T follicular helper cell (primary cell): ENCODE measurements at places on chromosomes 11 and 22.
A peak's percentile ranks its signal among the peaks of the same experiment; 100 is the strongest.

GRCh38 chr11:45580399-45580798 lies 85.0 kb downstream of the CHST1 start:
- no peak for DNase-seq

DNA sequence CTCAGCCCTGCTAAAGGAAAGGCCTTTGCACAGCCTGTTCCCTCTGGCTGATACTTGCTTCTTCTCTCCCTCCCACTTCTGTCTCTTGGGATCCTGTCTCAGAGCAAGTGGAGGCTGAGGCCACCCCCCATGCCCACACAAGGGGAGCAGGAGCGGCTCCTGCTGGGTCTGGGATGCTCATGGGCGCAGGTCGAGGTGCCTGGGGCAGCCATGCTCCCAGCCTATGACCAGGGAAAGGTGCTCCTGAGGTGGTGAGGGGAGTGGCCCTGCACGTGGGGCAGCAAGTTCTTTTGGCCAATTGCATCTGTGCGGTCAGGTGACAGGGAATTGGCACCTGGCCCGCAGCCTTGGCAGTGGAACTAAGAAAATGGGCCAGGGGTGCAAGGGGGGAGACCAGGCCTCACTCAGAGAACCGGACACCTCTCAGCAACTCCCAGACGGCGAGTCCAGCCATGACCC lies 1.5 kb downstream of the MAPK11 start:
- no peak for DNase-seq

GRCh38 chr11:1231396-1232020 lies 8.6 kb downstream of the MUC5B start:
- no peak for DNase-seq

GRCh38 chr22:37818409-37819104 lies 4.6 kb upstream of the GALR3 start:
- DNase-seq: peak; percentile 34

DNA sequence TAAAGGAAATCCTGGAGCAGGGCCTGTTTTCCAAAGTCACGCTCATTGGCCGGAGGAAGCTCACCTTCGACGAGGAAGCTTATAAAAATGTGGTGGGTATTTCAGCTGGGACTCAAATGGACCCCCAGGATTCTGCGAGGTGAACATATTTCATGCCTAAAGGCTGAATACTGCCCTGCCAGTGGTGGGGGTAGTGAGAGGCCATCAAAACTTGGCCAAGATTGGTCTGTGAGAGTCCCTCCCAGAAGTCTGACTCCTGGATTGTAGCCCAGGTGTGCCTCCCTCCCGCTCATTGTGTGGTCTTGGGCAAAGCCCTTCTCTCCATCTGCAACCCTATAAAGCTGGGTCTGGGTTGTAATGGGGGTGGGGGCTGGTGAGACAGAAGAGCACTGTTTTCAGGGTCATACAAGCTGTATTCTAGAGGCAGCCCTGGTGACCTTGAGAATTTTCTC lies 853 bp downstream of the HTATIP2 start:
- no peak for DNase-seq

GRCh38 chr11:69244266-69244665 lies 49.7 kb upstream of the MYEOV start:
- DNase-seq: no peak

DNA sequence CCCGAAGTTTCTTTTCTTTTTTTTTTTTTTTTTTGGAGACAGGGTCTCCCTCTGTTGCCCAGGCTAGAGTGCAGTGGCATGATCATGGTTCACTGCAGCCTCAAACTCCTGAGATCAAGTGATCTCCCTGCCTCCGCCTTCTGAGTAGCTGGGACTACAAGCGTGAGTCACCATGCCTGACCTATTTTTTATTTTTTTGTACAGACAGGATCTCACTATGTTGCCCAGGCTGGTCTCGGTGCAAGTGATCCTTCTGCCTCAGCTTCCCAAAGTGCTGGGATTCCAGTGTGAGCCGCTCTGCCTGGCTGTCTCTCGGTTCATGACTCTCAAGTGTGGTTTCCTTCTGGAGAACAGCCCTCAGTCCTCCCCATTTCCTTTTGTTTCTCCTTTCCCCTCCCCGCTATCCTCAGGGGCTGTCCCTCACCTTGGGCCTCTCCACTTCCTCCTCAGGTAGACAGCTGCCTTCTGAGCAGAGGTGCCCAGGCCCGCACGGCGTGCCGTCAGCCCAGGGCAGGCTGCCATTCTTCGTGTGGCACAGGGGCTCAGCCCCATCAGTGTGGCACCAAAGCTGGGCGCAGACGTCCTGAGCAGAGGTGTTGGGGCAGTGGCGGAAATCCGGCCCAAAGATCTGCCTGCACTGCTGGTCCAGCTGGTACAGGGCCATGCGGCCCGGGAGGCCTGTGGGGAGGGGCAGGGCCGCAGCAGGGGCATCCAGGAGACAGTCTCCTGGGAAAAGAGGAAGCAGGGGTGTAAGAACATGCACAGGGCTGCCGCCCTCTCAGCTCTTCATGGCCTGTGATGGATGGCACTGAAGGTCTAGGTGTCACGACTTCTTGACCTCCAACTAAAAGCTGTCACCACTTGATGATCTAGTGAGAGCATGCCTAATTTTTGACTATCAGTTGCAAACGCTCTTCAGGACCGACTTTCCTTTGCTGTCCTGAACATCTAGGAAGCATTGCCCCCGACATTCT lies 14.0 kb downstream of the ADAMTS8 start:
- DNase-seq: no peak

GRCh38 chr11:126362879-126363655 lies 7.6 kb downstream of the ST3GAL4 start:
- no peak for DNase-seq

GRCh38 chr11:128790196-128790595 lies 76.9 kb downstream of the KCNJ1 start:
- DNase-seq: no peak

- DNase-seq: no peak
Measured at GRCh38 chr11:63805844-63806415, 7.3 kb upstream of the SPINDOC start.

DNA sequence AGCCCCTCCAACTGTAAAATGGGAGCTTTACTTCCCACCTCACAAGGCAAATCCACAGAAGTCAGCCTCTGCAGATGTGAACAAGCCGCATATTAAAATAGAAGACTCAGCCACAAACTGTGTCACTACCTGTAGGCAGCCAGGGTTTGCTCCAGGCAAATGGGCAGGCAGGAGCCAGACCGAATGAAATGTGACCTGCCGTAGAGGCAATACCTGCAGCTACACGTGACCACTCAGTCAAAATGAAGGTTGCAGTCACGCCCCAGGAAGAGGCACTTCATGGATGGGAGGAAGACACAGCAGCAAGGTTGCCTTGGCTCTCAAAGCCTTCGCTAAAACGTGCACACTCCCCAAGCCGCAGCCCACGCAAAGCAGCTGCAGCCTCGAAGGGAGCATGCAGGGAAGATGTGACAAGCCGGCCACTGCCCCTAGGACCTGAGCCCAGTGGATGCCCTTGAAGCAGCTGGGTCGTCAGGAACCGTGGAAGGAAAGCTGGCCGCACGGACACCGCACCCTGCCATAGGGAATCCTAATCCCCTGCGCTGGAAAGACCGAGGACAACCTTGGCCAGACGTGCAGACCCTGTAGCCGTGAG lies 53.1 kb downstream of the SHANK2 start:
- no peak for DNase-seq

DNA sequence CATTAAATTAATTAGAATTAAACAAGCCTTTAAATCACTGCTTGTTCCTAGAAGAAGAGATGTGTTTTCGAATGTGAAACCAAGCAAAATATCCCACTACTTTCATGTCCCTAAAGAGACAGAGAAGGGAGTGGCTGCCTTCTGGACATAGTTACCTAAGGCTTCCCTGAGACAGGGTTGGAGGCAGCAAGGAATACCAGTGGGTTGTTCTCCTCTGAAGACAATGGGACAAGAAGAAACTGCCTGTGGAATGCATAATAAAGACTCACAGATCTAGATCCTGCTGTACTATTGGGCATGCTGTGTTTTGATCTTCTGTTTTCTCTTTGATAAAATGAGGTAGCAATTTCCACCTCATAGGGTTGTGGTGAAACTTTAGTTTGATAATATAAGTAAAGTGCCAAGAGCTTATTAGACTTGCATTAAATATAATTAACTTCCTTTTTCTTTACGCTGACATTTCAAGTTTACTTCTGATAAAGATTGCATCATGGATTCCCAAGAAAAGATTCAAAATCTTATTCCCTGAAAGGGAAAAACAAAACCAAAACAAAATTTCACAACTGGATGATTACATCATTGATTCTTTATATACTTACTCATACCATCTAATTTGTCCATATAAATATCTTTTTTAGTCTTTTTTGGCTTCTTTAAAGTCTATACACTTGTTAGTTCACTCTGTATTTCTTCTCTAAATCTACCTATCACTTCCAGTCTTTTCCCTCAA lies 621.3 kb downstream of the ETS1 start:
- no peak for DNase-seq

DNA sequence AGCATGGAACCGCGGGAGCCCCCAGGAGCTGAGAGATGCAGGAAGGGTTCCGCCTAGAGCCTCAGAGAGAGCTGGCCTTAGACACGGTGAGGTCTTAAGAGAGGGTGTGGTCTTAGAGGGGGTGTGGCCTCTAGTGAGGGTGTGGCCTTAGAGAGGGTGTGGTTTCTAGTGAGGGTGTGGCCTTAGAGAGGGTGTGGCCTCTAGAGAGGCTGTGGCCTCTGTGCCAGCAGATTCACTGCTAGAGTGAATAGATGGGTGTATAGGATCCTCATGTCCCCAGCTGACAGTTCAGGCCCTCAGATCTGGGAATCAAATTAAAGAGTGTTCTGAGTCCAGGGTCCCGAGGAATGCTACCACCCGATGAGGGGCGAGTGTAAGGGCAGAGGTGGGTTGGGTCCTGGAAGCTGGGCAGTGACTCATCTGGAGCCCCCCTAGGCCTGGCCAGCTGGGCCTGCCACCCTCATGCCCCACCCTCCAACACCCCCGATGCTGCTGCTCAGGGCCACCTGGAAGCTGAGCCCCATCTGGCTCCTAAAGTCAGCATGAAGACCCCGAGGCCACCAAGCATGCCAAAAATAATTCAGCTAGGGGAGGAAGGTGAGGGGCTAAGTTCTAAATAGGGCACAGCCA lies 49.5 kb downstream of the IGF2 start:
- DNase-seq: no peak
